Esophagus mucosa (tissue), 1 donor: ENCODE measurements at places on chromosomes 3 and 15. TPM values are rescaled to one million over a fixed set of nuclear protein-coding genes. Genes with fewer than 3 reads are reported as not detected.

TRMT10C gene
- 14.6 TPM for total RNA-seq

- no peak for ATAC-seq
These were observed 125.3 kb downstream of the MYRIP start for GRCh38 chr3:39934696-39935095.

AMT gene
- total RNA-seq: 0.88 TPM

- no peak for ATAC-seq
These were observed 36.9 kb downstream of the FAM3D start for GRCh38 chr3:58629629-58630028.

GRCh38 chr15:99303907-99304306 lies 52.6 kb downstream of the LRRC28 start:
- ATAC-seq: no peak

- no peak for ATAC-seq
These were observed 38.4 kb downstream of the HHLA2 start for GRCh38 chr3:108334701-108335100.

CRYGS gene
- 1.2 TPM for total RNA-seq

DNA sequence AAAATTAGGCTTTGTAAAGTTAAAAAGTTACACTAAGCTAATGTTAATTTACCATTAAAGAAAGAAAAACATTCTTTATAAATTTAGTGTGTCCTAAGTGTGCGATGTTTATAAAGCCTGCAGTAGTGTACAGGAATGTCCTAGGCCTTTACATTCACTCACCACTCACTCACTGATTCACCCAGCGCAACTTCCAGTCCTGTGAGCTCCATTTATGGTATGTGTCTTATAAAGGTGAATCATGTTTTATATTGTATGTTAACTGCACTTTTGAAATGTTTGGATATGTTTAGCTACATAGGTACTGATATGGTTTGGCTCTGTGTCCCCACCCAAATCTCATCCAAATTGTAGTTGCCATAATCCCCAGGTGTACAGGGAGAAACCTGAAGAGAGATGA lies 549.7 kb upstream of the EPHA6 start:
- no peak for ATAC-seq
